ENCODE measurements at places on chromosomes 7 and 10. TPM values are rescaled to one million over a fixed set of nuclear protein-coding genes. Genes with fewer than 3 reads are reported as not detected.

The MRLN gene
- total RNA-seq = not detected

The NPY gene
- not detected for total RNA-seq

The NPFFR1 gene
- not detected for total RNA-seq

The C7orf57 gene
- 0.20 TPM for total RNA-seq

The EVX1 gene
- total RNA-seq = not detected

The UBTD1 gene
- total RNA-seq = 19.4 TPM

The NCAPG2 gene
- total RNA-seq = 31.9 TPM

The DPYSL4 gene
- total RNA-seq = 18.0 TPM

The OR6B1 gene
- not detected for total RNA-seq

The FAM25G gene
- total RNA-seq = not detected

The CYP3A7 gene
- total RNA-seq = not detected

The OGDHL gene
- 0.23 TPM for total RNA-seq

The MICALL2 gene
- total RNA-seq = 31.4 TPM

The IDI2 gene
- total RNA-seq = not detected

The TRIM56 gene
- 12.8 TPM for total RNA-seq

The AZGP1 gene
- total RNA-seq = not detected

The HILPDA gene
- 21.7 TPM for total RNA-seq

The MET gene
- total RNA-seq = 102 TPM

The ACHE gene
- 2.5 TPM for total RNA-seq

The MMRN2 gene
- total RNA-seq = 0.81 TPM

The CADPS2 gene
- total RNA-seq = 0.13 TPM

The UBE3C gene
- 66.6 TPM for total RNA-seq

The HOXA7 gene
- total RNA-seq = 4.9 TPM

The ACBD7 gene
- 0.80 TPM for total RNA-seq

All from A549 treated with CORT108297 at 1 μM for 4 hours (cell line).